ENCODE measurements at places on chromosomes 5 and 9.

DNA sequence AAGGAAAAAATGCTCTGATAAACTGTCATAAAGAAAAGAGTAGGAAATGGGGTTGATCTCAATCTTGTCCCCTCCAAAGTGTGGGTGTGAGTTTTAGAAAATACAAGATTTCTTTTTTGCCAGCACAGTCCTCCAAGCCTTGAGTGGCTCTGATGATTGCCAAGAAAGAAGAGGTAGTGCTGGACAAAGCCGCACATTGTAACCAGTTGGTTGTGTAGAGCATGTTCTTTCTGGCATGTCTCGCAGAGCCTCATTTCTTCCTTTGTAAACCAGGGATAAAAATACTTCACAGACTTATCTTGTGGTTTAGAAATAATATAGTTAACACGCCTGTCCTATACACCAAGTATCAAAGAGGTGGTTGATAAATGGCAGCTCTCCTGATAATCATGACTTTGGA is 30.4 kb downstream of the PRLR start:
- DNase-seq, result no peak

GRCh38 chr5:90844931-90845330 is 286.3 kb downstream of the ADGRV1 start:
- no peak for DNase-seq

DNA sequence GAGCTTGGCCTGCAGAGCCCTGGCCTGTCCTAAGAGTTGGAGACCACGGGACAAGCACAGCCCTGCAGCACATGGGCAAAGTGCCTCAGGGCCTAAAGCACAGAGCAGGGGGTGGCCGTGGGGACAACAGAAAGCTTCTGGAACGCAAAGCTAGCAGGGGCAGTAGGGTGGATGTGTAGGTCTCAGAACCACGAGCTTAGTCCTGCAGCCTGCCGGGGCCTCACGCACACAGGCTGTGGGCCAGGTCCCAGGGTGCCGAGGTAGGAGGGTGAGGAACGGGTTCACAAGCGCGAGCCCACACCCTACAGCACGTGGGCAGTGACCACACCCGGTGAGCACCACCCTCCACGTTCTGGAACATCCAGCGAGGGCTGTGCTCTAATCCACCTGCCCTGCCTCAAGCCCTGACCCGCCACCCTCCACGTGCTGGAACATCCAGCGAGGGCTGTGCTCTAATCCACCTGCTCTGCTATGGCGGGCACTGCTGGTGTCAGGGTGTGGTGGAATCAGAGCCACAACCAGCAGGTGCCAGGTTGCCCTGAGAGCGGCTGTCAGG is 9.3 kb downstream of the CLPTM1L start:
- DNase-seq, result no peak

GRCh38 chr9:105972466-105973204 is 278.3 kb downstream of the TMEM38B start:
- no peak for DNase-seq

GRCh38 chr5:72167804-72168203 is 60.5 kb downstream of the MAP1B start:
- DNase-seq, result no peak

- no peak for DNase-seq
Observed at GRCh38 chr9:123631862-123632261, 275.9 kb downstream of the CRB2 start.

- DNase-seq, result no peak
Observed at GRCh38 chr5:11385251-11385900, 518.9 kb downstream of the CTNND2 start.

DNA sequence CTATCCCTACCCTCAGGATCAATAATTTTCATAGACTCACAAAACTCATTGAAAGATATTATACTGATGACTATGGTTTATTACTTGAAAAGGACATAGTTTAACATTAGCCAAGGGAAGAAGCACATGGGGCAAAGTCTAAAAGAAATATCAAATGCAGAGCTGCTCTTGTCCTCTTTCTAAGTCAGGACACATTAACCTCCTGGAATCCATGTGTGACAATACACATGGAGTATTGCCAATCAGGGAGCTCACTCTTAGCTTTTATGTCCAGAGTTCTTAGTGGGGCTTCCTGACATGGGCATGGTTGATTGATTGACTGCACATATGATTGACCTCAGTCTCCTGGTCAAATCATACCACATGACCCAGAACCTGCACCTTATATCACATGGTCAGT is 165.5 kb upstream of the COX7C start:
- DNase-seq, result no peak

DNA sequence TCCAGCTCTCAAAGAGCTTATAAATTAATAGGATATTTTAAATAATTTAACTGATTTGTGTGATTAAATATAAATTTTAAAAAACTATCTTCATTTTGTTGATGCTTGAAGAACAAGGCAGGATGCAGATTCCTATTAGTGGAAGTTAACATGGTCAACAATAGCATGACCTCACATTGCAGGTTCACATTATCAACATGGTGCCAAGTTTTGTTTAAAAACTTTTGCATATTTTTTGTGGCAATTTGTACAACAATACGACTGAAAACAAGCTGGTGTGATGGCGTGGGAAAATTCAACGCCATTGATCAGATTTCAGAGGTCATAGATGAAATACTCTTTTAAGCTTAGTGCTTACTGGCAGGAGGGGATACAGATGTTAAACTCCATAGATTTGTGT is 114.1 kb upstream of the MYO10 start:
- DNase-seq, result no peak
